ENCODE measurements at places on chromosomes 12 and 14.

GRCh38 chr12:89566615-89567014 lies 40.8 kb upstream of the POC1B start:
- DNase-seq = no peak

DNA sequence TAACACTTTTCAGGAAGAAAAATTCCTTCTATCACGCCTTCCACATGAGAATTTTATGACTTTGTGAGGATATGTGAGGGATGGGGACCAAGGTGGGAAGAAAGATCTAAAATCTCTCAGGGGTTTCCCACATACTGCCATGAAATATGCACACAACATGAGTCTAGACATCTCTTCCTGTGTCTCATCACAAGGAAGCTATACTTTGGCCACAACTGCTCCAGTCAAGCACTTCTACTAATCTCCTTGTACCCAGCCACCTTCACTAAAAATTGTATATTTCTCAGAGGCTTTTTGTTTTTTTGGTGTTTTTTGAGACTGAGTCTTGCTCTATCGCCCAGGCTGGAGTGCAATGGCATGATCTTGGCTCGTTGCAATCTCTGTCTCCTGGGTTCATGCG lies 3.2 kb downstream of the OSBPL8 start:
- DNase-seq = no peak

- DNase-seq = peak; percentile 61
Measured at GRCh38 chr12:15728118-15728598, 61.0 kb downstream of the EPS8 start.

- DNase-seq = no peak
Measured at GRCh38 chr12:43281563-43281962, 270.4 kb downstream of the ADAMTS20 start.

DNA sequence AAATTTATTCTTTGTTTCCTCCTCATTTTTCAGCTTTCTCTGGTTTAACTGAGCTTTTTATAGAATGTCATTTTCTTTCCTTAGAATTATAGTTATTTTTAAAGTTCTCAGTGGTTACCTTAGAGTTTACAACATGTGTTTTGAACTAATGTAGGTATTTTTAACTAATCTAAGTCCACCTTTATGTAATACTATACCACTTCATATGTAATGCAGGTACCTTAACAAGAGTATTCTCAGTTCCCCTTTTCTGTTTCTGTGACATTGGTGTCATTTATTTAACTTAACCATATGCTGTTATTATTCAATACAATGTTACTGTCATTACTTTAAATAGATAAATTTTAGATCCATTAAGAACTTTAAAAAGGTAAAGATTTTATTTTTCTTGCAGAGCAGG lies 30.3 kb upstream of the KCNC2 start:
- DNase-seq = no peak

GRCh38 chr12:102468261-102468915 lies 12.0 kb downstream of the IGF1 start:
- no peak for DNase-seq

- DNase-seq = no peak
Measured at GRCh38 chr14:91363776-91364523, 53.7 kb downstream of the CCDC88C start.

DNA sequence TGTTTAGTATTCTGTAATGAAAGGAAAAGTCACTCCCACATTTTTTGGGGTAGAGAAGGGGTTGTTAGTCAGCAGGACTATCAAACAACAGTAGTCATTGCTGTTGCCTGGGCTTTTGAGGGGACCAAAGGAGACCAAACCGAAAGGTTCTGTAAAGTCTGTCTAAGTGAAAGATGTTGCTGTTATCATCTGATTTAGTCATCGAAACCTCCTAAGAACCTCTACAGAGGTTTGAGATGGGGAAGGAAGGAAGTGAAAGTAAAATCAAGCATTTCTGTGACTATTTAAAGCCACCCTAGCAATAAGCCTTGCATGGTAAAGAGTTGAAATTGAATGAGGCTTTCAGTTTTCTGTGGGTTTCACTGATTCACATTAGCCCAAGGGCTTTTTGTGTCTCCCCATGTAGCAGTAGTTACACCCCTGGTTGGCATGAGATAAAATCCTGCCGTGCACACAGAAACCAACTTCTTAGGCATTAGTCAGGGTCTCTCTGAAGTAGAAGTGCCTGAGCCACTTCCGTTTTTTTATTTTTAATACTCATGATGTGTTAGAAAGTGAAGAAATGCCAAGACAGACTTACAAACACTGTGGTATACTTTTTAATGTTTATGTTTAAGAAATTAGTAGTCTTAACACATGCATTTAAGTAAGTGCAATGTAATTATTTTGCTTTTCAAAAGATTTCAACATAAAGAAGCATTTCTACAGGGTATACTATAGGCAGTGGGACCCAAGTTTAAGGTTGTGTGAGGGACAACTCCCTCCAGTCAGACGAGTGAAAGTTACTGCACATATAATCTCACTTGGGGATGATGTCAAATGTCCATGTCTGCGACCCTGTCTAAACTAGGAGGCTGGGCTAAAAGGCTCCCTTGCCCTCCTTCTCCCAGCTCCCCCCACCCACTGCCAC lies 50.4 kb downstream of the DYRK2 start:
- DNase-seq = no peak
